COR-L47 (cell line): ENCODE measurements at places on chromosomes 1 and 21.
A peak's percentile ranks its signal among the peaks of the same experiment; 100 is the strongest.

DNA sequence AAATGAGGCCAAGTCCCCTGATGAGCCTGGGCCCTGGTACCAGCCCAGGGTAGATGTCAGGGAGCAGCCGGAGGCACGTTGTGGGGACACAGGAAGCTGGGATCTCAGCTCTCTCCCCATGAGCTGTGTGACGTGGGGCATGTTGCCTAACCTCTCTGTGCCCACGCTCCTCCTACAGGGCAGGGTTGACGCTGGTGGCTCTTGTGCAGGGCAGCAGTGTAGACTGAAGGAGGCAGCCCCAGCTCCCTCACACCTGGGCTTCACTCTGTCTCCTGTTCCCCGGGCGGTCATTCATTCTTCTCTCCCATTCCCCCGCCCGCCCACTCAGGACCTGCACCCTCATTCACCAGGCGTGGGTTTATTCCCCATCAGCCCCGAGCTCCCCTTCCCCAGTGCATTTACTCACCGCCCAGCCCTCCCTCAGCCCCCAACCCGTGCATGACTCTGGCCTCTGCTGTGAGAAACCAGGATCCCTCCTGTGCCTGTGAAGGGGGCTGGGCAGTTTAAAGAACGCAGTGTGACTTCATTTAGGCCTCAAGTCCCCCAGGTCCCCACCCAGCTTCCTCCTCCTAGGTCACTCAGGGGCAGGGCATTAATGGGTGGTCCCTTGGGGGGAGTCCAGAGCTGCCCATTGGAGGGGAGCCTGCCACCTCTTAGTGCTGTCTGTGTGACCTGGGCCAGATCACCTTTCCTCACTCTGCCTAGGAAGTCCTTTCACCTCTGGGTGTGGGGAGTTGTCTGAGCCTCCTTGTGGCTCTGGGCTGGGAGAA is 285.7 kb downstream of the PTPRU start:
- no peak for DNase-seq

GRCh38 chr1:40711465-40712404 is 20.2 kb downstream of the NFYC start:
- DNase-seq = no peak

GRCh38 chr1:158037866-158038359 is 44.5 kb downstream of the KIRREL1 start:
- peak; percentile 9 for DNase-seq

- no peak for DNase-seq
These were observed 78.1 kb downstream of the PLPPR5 start for GRCh38 chr1:98926597-98926996.

DNA sequence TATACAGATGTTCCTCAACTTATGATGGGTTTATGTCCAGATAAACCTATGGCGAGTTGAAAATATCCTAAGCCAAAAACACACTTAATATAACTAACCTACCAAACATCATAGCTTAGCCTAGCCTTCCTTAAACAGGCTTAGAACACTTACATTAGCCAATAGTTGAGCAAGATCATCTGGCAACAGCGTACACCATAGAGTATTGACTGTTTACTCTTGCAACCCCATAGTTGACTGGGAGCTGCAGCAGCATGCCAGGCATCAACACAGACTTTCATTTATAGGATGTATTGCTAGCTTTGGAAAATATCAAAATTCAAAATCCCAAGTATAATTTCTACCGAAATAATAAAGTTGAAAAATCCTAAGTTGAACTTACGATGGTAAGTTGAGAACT is 5.5 kb upstream of the LCE2D start:
- DNase-seq = no peak

DNA sequence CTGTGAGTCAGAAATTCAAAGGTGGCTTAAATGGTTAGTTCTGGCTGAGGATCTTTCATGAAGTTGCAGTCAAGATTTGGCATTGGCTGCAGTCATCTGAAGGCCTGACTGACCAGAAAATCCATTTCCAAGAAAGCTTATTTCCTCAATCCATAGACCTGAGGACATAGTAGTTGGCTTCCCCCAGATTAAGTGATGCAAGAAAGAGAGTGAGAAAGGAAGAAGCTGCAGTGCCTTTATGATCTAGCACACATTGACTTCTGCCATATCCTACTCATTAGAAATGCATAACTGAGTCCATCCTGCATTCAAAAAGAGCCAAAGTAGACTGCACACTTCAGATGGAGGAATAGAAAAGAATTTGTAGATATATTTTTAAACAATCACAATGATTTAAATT is 222.6 kb downstream of the COL24A1 start:
- no peak for DNase-seq

DNA sequence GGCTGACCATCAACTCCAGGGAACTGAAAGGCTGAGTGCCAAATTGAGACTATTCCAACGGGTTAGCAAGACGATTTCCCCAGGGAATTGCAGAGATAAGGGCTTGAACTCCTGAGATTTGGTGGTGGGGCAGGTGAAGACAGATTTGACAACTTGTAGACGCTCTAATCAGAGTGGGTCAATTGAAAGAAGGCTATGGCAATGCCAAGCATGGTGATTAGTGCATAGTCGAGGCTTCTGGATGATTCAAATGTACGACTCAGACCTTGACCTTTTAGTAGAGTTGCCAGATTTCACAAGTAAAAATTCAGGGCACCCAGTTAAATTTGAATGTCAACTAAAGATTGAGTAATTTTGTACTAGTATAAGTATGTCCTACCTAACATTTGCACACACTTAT is 302.1 kb upstream of the SPAG17 start:
- DNase-seq = no peak

DNA sequence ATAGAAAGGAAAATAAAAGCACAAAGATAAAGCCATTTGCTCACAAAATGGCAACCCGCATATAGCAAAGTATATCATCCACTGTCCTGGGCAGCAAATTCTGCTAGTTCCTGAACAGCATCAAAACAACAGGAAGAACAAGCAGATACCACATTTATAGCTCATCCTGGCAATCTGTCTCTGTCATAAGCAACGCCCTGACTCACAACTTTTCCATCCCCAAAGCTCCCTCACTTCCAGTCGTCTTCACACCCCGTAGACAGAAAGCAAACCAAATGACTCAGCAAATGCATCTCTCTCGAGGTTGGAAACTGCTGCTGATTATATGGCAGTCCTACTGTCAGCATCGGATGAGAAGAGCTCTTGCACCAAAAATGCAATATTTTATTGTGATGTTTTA is 65.8 kb downstream of the AK5 start:
- no peak for DNase-seq

- no peak for DNase-seq
These were observed 26.6 kb downstream of the CAPZA1 start for GRCh38 chr1:112646225-112646624.

DNA sequence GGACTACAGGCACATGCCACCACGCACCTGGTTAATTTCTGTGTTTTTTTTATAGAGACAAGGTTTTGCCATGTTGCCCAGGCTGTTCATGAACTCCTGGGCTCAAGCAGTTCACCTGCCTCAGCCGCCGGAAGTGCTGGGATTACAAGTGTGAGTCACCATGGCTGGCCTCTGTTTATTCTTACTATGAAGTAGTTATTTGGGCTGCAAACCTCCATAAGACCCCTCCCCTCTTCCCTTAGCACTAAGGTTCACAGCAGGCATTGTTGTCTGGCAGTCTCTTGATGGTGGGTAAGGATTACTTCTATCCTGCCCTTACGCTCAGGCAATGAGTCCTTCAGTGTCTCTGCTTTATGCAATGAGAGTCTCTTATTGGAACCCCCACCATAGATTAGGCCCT is 51.8 kb downstream of the ANGPTL1 start:
- no peak for DNase-seq

GRCh38 chr1:205258261-205258691 is 30.5 kb downstream of the TMCC2 start:
- DNase-seq = no peak

GRCh38 chr1:210978316-210978973 is 155.5 kb downstream of the KCNH1 start:
- DNase-seq = no peak

GRCh38 chr1:162649583-162649982 is 17.3 kb downstream of the DDR2 start:
- DNase-seq = no peak
